ENCODE measurements at places on chromosomes 13 and 19.

GRCh38 chr13:45787346-45787745 is 64.2 kb downstream of the SIAH3 start:
- ATAC-seq = no peak

DNA sequence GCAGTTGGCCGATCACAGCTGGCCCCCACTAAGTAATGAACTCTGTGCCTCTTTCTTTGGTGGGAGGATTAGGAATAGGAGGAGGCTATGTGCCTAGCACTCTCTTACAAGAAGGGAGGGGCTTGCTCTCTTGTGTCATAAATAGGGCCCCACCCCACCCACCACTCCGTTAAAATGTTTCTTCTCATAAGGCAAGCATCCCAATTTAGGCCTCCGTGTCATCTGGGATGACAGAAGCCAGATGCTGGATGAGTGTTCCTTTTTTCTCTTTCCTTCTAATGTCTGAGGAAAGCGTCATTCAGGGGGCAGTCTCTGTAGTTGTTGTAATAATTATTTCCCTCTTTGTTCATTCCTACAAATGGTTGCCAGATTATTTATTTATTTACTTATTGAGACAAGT is at the start of gene LIPE:
TSS of gene LIPE (minus strand) at position 76 of the 400 bp plus-strand sequence. CDS start 239 bp downstream, outside the sequence.
- no peak for ATAC-seq

- peak; percentile 43 for ATAC-seq
Measured at GRCh38 chr19:3108775-3109174, 14.6 kb downstream of the GNA11 start.

- ATAC-seq = no peak
Measured at GRCh38 chr19:35383536-35383935, 12.7 kb downstream of the GPR42 start.

- no peak for ATAC-seq
Measured at GRCh38 chr19:53552001-53552721, 14.2 kb downstream of the ZNF331 start.

GRCh38 chr13:106088085-106088484 is 447.4 kb downstream of the EFNB2 start:
- no peak for ATAC-seq

DNA sequence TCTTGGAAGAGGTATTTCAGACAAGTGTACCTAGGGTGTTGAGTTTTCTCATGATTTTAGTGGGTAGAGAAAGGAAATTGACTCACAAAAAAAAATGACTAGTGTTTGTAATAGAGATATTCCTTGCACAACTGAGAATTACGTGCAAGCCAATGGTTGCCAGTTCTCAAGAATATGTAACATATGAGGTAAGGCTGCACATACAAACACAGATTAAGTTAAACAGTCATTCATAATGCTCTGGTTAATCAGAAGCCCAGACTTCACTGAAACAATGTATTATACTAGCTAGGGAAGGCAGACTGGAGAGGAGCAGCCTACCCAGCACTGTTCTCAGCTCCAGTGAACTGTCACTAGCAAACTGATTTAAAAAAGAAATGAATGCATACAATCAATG is 418.3 kb downstream of the DIAPH3 start:
- ATAC-seq = no peak
